ENCODE measurements at places on chromosomes 2 and 18.

- no peak for DNase-seq
Observed at GRCh38 chr2:109009920-109010610, 21.0 kb upstream of the EDAR start.

DNA sequence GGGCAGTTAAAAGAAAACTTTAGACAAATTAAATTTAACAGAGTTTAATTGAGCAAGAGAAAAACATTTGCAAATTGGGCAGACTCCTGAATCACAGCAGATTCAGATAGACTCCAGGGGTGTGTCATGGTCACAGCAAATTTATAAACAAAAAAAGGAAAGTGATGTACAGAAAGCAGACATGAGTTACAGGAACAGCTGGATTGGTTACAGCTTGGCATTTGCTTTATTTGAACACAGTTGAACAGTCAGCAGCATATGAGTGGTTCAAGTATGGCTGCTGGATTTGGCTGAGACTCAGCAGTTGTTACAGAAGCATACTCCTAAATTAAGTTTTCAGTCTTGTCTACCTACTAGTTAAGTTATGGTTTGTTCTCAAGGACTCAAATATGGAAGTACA lies 82.3 kb upstream of the NYAP2 start:
- DNase-seq = no peak

DNA sequence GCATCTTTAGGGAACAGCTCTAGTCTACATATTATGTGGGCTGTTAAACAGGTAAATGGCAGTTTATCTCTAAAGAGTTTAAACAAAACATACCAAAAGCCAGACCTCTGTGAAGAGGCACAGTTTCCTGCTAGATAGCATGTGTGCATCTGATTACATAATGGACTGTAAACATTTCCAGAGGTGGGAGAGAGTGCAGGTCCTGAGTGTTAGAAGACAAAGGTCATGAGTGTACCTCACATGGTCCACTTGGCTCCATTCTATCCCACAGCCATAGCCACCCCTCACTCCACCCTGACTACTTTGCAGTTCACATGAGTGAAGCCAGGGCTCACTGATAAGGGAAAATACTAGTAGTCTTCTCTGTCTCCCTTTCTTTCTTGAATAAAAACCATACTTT lies 233.4 kb downstream of the MTX2 start:
- peak; percentile 8 for DNase-seq

DNA sequence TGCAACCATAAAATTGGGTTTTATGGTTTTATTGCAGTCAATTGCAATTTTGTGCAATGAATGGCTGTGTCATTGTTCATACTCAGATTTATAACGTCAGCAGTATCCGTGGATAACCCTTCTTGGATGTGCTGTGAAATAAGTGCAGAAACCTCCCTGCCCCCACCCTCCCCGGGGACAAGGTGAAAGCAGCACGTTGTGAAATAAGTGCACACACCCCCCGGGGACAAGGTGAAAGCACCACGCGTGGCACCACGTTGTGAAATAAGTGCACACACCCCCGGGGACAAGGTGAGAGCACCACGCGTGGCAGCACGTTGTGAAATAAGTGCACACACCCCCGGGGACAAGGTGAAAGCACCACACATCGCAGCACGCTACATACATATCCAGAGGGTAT lies 93.6 kb upstream of the NFATC1 start:
- DNase-seq = no peak

- no peak for DNase-seq
Observed at GRCh38 chr2:175734686-175735085, 267.4 kb downstream of the LNPK start.

GRCh38 chr18:13545955-13546354 lies 180.4 kb downstream of the FAM210A start:
- no peak for DNase-seq

- no peak for DNase-seq
Observed at GRCh38 chr2:29213888-29214291, 98.7 kb downstream of the CLIP4 start.

- no peak for DNase-seq
Observed at GRCh38 chr2:231037202-231037730, at the start of gene C2orf72. Gene C2orf72 (plus strand): TSS chr2:231037523. CDS start chr2:231037566, 43 bp downstream.

- no peak for DNase-seq
Observed at GRCh38 chr2:158893474-158893873, 75.0 kb upstream of the TANC1 start.

DNA sequence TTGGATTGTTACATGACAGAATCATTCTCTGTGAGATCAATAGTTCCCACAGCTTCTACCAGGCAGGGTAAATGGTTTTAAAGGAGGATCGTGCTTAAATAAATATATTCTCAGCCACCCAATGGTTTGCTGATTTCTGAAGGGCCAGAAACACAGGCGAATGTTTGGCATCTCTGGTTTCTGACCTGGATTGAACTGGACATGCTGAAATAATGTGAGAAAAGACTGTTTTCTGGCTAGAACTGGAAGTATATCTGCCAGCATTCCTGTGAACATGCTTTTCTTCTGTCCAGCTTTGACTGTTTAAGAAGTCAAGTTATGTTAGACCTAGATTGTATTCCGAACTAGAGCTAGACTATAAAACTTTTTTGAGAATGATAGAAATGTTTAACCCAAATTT lies 77.1 kb upstream of the COL3A1 start:
- DNase-seq = no peak

- DNase-seq = no peak
Observed at GRCh38 chr2:99974682-99975375, 167.6 kb downstream of the AFF3 start.

- DNase-seq = no peak
Observed at GRCh38 chr2:70732766-70733645, 35.0 kb downstream of the ADD2 start.

GRCh38 chr2:36672199-36672598 lies 24.3 kb upstream of the VIT start:
- DNase-seq = no peak

DNA sequence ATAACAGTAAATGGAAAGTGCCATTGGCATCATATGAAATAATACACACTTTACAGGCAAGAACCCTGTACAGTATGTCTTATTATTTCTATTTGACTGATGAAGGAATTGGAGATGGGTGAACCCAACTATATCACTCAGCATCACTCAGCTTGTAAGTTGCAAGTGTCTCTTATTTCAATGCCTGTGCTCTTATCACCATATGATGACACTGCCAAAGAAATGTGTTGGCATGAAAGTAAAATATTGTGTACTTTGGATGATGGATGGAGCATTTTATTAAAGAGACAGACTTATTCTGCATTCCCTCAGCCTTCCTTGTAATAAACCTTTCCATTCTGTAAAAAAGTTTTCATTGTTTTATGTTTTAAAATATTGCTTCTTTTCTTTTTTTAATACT lies 927.5 kb upstream of the VRK2 start:
- DNase-seq = no peak

DNA sequence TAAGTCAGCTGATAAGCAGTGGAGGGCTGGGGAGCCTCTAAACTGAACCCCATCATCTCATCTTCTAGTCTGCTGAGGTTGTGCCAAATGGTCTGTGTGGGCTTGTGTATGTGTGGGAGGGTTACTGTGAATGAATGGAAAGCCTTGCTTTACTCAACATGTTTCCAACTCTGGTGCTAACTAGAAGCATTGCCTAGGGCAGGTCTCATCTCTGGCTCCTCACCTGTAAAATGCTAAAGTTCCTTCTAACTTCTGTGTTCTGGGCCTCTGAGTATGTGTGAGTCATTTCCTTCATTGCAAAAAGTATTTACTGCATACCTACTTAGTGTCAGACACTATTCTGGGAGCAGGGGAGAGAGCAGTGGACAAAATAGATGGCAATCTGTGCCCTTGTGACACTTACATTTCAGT lies 1.3 kb downstream of the LIPG start:
- DNase-seq = no peak

- DNase-seq = no peak
Observed at GRCh38 chr2:16238786-16239185, 298.4 kb downstream of the MYCN start.

DNA sequence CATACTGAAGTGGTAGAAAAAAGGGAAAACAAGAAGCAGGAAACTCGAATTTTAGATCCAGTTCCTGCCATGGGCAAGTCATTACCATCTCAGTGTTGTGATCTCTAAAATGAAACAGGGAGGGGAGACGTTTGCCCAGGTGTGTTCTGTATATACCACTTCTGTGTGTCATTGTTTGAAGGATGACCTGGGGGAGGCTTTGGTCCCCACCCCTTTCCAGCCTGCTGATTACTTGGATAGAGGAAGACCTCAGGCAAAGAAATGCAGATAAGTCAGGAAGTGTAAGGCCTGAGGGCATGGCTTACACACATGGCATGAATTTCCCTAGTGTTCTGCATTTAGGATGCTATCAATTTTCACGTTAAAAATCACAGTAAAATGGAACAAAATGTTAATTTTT lies 205.2 kb upstream of the CXCR4 start:
- no peak for DNase-seq

DNA sequence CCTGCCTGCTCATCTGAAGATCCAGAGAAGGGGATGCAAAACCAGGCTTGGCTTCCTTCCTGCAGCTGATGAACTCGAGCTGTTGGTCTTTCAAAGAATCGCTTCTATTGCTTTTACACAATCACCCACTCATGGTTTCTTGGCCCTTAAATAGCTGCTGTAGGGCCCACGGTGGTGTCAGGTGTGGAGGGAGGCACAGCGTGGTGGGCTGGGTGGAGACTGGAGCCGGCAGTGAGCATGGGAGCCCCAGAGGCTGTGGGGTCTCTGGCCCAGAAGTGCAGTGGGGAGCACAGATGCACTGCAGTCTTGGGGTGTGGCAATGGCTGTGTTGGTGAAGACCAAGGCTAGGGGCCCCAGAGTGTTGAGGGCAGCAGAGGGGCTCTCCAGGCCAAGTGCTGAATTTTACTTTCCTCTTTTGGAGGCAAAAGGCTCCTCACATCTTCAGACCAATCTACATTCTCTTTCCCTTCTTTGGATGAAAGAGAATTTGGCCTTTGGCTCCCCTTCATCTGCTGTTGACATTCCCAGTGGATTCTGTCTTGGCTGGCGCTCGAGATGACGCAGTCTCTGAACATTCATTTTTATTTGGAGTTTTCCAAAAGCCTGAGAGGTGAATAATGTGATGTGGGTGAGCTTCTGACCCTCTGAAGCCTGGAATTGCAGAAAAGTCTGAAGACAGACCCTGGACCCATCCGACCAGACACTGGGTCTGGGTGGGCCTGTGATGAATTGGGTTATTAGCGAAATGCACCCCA lies 70.1 kb upstream of the ASB18 start:
- DNase-seq = no peak

DNA sequence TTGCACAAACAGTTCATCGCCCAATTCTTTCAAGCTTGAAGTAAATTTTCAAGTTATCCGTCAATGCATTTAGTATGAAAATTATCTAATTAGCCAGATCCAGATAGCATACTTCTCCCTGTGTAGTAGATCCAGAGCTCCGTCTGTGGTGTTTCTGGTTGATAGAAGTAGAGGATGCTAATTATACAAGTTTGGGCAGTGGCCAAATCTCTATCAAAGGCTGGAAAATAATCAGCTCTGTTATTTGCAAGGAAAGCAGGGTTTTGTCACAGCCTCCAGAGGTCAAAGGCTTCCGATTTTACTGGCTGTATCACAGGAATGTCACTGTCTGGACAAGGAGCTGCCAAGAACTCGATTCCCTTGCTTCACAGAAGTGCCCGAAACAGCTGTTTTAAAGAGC lies 28.6 kb downstream of the LRRC30 start:
- DNase-seq = no peak

DNA sequence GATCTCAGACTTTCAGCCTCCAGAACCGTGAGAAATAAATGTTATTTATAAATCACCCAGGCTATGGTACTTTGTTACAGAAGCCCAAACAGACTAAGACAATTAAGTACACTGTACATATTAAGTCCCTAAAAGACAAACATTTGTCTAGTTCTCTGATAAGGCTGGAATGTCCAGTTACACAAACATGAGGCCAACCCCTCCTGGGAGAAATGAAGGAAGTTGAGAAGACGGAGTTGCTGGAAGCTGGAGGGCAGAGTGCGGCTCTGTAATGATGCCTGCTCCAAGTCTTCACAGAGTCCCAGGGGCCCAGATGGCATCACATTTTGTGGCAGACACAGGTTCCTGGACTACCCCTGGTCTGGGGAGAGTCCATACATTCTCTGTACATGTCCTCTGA lies 79.2 kb upstream of the ST8SIA3 start:
- no peak for DNase-seq

DNA sequence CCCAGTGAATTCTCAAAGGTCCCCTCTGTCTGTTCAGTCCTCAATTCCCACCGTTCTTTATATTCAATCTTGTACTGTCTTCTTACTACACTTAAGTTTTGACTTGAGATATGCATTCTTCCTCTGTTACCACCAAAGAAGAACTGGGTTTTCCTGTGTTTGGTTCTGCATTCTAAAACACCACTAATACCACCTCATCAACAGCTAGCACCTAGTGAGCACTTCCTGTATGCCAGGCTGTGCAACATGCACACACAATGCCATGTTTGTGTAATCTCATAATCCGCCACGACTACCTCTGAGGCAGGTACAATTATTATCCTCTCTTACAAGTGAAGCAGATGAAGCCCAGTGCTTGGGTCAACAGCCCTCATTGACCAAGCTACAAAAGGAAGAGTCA lies 11.8 kb upstream of the CTAGE1 start:
- DNase-seq = no peak

- no peak for DNase-seq
Observed at GRCh38 chr2:168002021-168002553, 245.3 kb downstream of the STK39 start.

DNA sequence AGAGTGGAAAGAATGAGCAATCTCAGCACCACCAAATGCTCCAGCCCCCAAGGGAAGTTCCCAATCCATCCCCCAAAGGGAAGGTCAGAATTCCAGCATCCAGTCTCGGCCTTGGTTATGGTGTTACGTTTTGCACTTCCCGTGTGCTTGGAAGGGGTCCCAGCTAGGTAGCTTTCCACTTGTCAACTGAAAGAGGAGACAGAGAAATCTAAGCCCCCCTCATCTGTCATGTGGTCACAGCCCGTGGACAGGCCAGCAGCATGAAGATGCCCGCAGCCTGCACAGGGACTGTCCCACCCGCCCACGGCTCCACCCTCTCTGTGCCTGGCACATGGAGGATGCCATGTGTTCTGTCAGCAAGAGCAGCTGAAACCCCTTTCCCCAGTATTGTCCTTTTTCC lies 32.1 kb downstream of the RHOB start:
- no peak for DNase-seq

- DNase-seq = no peak
Observed at GRCh38 chr2:105110295-105110829, 72.5 kb downstream of the MRPS9 start.

DNA sequence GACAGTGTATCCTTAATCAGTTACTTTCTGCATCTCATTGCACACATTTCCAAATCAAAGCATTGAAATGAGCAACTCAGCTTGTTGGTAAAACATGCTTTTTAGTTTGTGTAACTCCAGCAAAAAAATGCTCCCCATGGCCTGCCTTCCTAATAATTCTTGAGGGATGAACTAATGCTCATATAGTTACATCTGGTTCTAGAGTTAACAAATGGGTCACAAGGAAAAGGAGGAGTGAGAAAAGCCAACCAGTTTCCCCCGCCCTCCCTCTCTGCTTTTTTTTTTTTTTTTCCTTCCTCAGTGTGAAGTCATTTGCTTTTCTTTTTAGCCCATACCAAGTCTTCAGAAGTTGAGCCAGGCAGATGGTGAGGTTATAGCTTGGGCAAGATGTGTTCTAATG lies 231.7 kb downstream of the MTX2 start:
- DNase-seq = no peak

Data from NCI-H2029 treated with DMSO at 0.1 percent for 48 hours (cell line).